ENCODE measurements at places on chromosomes 2 and 18. TPM values are rescaled to one million over a fixed set of nuclear protein-coding genes. Genes with fewer than 3 reads are reported as not detected.
A peak's percentile ranks its signal among the peaks of the same experiment; 100 is the strongest.

DNA sequence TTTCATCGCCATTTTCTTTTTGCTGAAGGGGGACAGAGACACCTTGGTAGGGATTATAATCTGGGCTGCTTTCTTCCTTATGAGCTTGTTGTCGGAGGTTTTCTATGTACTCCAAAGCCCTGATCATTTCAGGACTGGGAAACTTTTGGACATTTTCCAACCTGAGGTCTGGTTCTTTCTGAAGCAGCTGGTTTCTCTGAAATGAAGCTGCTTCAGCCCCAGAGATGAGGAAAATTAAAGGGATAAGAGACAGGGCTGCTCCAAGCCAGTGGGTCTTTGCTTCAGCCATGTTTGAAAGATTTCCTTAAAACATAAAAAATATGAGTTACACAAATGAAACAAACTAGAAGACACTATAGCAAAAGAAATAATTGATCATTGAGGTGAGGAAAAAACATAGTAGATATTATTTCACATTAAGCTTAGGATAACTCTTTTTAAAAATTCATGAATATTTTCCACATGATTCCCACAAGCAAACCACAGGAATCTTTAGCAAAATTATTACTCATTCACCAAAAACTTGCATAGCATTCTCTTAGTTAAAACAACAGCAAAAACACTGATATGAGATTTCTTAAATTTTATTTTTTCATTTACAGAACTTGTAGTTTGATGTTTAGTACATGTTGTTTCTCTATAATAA, 3.0 kb downstream of the SCG2 start:
- no peak for DNase-seq
- no peak overlapping the region for H3K27ac ChIP-seq
- H3K36me3 ChIP-seq: no peaks in the 10 kb centered on the region
- H3K4me3 ChIP-seq: no peak overlapping the region

GRCh38 chr2:238926761-238927611, 79.1 kb downstream of the TWIST2 start:
- no peak for DNase-seq
- H3K36me3 ChIP-seq: no peaks in the 10 kb centered on the region
- H3K27ac ChIP-seq: no peak overlapping the region
- H3K4me1 ChIP-seq: no peaks in the 10 kb centered on the region
- no peaks in the 10 kb centered on the region for H3K27me3 ChIP-seq

The CLEC4F gene
- total RNA-seq: not detected

The THUMPD2 gene
- 16.1 TPM for total RNA-seq

The TOGARAM2 gene
- total RNA-seq: 0.47 TPM

- H3K36me3 ChIP-seq: no peaks in the 10 kb centered on the region
- peaks cover 3% of the 10 kb centered on the region for H3K4me1 ChIP-seq
- no peaks in the 10 kb centered on the region for H3K27me3 ChIP-seq
- no peak overlapping the region for H3K4me3 ChIP-seq
These were observed 45.6 kb upstream of the NEDD4L start for GRCh38 chr18:57998461-57998860.

GRCh38 chr18:21000667-21001066, 110.9 kb downstream of the ROCK1 start:
- DNase-seq: no peak
- no peaks in the 10 kb centered on the region for H3K36me3 ChIP-seq
- no peaks in the 10 kb centered on the region for H3K27me3 ChIP-seq
- no peaks in the 10 kb centered on the region for H3K4me1 ChIP-seq

The EMILIN1 gene
- total RNA-seq: 4.8 TPM

The MAPK4 gene
- 8.5 TPM for total RNA-seq

DNA sequence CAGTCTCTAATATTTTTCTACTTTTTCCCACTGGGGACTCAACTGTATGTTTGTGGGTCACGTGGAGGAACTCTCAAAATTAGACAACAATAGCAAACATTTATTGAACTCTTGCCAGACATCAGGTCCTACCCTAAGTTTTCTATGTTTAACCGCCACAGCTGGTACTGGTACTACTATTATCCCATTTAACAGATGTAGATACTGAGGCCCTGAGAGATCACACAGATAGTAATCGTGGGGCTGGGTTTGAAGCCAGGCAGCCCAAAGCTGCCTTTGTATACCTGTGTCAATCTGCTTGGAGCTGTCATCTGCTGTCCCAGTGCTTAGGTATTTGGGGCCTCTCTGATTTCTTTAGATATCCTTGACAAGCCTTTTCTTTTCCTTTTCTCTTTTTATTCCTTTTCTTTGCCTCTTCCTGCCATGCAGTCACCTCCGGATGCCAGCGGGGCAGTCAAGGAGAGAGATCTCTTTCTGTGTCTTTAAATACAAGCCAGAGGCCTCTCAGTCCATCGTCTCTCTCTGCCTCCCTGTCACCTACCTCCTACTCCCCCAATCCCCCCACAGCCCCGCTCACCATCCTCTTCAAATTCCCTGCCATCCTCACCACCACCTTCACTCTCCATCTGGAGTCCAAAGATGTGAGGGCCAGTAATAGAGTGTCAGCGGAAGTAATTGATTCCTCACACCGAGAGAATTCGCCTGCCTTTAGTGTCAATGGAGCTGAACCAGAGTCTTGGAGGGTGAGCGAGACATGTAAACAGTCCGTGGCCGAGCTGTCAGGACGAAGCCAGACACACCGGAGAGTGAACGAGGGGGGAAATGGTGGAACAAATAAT, 23.4 kb downstream of the NRP2 start:
- H3K27ac ChIP-seq: no peak overlapping the region
- DNase-seq: no peak
- H3K36me3 ChIP-seq: no peaks in the 10 kb centered on the region
- no peak overlapping the region for H3K4me3 ChIP-seq
- H3K27me3 ChIP-seq: no peaks in the 10 kb centered on the region
- H3K4me1 ChIP-seq: peaks cover 14% of the 10 kb centered on the region

DNA sequence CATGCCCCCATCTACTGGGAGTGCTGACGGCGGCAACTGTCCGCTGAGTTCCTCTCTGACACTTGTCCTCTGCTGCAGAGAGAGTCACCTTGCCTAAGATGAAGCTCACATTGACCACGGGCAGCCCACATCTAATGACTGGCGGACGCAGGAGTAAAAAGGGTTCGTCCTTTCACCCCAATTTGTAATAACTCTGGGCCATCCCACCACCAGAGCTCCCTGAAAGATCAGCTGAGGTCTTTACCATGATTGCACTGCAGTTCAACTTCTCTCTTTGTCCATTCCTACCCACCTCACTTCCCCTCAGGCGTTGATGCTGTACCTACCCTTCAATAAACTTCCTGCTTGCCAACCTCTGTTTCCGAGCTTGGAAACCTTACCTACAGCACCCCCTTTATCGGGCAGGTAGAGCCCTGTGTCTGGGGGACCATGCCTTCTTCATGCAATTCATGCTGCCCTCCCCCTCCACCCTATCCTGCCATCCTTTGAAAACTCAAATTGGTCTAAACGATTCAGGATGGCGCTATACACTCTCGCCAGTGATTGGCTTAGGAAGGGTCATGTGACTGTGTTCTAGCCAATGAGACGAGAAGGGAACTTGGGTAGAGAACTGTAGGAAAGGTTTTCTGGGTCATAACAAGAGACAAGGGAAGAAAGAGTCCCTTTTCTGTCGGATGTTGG, 10.3 kb upstream of the B3GNT2 start:
- H3K4me3 ChIP-seq: no peak overlapping the region
- H3K27ac ChIP-seq: no peak overlapping the region
- H3K27me3 ChIP-seq: no peaks in the 10 kb centered on the region
- H3K4me1 ChIP-seq: peaks cover 13% of the 10 kb centered on the region
- DNase-seq: no peak

The MRO gene
- 0.80 TPM for total RNA-seq

The SAG gene
- not detected for total RNA-seq

The MXD1 gene
- 1.8 TPM for total RNA-seq

- H3K4me3 ChIP-seq: no peak overlapping the region
- H3K27me3 ChIP-seq: no peaks in the 10 kb centered on the region
- peaks cover 77% of the 10 kb centered on the region for H3K4me1 ChIP-seq
- peak overlapping the region; percentile 84 for H3K27ac ChIP-seq
These were observed 7.6 kb downstream of the TTC39C start for GRCh38 chr18:24022161-24022560.

- H3K36me3 ChIP-seq: no peaks in the 10 kb centered on the region
- H3K27me3 ChIP-seq: no peaks in the 10 kb centered on the region
- H3K27ac ChIP-seq: no peak overlapping the region
- H3K4me3 ChIP-seq: no peak overlapping the region
- H3K4me1 ChIP-seq: peaks cover 11% of the 10 kb centered on the region
These were observed 106.4 kb upstream of the RBBP8 start for GRCh38 chr18:22826726-22827125.

The CNGA3 gene
- not detected for total RNA-seq
